ENCODE measurements at places on chromosomes 13 and 19. TPM values are rescaled to one million over a fixed set of nuclear protein-coding genes. Genes with fewer than 3 reads are reported as not detected.

PBX4 gene
- polyA plus RNA-seq = 3.8 TPM

RASIP1 gene
- 4.7 TPM for polyA plus RNA-seq

FPR3 gene
- polyA plus RNA-seq = 0.25 TPM

ZNF555 gene
- 3.0 TPM for polyA plus RNA-seq

DNA sequence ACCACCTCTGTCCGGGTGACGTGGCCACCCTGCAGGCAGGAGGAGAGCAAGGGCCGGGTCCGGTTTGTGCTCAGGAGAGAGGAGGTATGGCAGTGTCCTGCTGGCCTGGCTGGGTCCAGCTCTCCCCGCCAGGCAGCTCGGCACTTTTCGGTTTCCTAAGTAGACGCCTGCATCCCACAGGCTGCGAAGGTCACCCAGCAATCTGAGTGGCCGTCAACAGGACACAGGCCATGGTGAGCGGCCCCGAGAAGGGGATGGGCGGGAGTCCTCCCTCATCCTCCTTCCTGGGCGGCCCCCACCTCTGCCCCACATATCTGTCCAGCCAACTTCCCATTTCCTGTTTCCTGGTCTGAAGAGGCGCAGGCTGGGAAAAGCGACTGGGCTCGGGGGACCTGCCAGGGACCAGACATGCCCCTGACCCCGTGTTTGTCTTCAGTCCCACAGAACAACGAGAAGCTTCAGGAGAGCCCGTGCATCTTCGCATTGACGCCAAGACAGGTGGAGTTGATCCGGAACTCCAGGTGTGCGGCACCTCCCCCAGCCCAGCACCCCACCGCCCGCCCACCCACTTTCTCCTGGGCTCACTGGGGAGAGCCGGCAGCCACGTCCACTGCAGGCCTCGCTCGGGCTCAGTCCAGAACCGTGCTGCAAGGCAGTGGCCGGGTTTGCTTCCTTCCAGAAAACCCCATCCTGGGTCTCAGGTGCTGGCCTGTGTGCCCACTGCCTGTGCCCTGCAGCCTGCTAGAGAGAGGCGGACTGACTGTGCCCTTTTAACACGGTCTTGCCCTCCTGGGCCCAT, 16.3 kb downstream of the PIAS4 start:
- DNase-seq = no peak

- DNase-seq = no peak
Observed at GRCh38 chr13:111503905-111504695, 183.7 kb downstream of the TEX29 start.

DNA sequence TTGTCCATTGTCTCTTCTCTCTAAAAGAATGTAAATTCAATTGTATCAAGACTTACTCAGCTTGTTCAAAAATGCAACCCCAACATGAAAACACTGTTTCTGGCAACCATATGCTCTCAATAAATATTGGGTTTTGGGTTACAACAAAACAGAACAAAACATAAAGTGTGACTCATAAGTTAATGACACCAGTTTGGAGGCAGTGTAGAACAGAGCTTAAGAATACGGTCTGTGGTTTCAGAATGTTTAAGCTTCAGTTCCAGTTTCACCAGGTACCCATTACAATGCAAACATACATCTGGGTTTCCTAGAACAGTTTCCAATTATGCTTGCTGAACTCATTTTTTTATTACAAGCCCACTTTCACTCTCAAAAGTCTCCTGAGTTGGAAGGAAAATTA, 285.8 kb upstream of the PCDH9 start:
- DNase-seq = no peak

DNA sequence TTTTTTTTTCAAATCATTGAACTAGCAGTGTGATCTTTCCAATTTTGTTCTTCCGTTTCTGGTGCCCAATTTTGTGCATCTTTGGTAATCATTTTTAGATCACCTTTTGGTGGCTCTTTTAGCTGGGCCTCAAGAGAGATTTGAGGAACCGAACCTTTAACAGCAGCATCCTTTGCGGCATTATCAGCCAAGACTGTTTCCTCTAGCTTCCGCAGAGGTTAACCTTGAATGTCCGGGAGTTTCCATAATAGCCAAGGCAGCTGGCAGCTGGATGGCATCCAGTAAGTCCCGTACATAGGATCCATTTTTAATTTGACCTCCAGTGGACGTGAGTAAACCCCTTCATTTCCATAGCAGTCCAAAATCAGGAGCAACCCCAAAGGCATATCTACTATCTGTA, 9.6 kb downstream of the IRGC start:
- no peak for DNase-seq

GRCh38 chr13:83666141-83666540, 216.1 kb downstream of the SLITRK1 start:
- no peak for DNase-seq

GRCh38 chr19:15236886-15237285, 4.6 kb upstream of the EPHX3 start:
- no peak for DNase-seq

DNA sequence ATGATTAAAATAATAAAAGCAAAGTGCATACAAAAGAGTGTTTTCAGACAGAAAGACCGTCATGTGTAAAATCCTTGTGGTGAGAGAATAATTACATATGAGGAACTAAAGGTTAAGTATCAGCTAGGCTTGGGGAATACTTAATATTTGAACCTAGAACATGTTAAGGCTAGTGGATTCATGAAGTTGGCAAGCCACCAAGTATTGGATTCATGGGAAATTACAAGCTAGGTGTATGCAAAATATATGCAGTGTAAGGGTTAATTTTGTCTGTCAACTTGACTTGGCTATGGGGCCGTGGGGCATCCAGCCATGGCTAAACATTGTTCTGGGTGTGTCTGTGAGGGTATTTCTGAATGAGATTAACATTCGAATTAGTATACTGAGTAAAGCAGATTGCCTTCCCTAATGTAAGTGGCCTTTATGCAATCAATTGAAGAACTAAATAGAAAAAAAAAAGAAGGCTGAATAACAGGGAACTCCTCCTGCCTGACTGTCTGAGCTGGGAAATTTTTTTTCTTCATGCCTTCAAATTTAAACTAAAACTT, 533.5 kb upstream of the KLF12 start:
- no peak for DNase-seq

Data from K562 (cell line).